ENCODE measurements at places on chromosomes 4 and X.

GRCh38 chr4:80265571-80266252, 752 bp upstream of the FGF5 start:
- no peak for DNase-seq

DNA sequence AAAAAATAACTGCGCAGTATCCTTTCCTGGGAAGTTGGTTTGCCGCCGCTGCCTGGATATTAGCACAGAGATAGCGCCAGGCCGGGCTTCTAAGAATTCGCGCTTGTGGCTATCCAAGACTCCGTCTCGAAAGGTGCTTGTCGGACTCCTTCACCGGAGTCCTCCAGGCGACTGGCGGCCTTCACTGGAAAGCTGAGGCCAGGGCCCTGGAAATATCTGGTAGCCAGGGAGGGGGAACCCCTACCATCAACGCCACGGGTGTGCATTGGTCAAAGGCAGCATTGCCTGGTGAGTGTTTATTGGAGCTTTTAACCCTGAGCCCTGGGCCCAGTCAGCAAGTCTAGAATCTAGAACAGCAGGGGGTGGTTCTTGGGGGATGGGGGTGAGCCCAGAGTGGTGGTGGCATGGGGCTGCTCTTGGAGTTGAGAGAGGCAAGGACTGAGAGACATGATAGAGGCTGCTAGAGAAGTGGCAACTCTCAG, 577 bp upstream of the PIM2 start:
- no peak for DNase-seq

DNA sequence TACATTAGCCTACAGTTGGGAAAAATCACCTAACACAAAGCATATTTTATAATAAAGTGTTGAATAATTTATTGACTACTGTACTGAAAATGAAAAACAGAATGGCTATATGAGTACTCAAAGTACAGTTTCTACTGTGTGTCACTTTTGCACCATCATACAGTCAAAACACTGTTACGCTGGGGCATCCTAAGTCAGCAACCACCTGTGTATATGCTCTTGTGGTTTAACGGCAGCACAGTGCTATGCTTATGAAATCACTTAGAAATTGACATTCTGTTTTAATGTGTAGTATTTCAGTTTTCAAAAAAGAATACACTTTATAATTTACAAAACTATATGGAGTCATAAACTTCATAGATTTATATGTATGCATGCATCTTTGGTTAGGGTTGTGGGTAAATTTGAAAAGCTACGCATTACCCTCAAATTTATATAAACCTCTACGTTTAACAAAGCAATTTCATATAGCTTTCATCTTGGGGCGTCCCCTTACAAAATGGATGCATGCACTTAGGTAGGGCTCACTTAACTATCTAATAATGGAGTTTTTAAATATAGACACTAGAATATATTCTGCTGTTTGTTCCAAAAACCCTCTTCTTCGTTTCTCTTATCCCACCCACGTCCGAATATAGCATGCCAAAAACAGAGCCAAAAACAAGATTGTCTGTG, 690 bp upstream of the NEIL3 start:
- DNase-seq: no peak

GRCh38 chrX:103431316-103431715, 55.0 kb downstream of the BEX3 start:
- DNase-seq: no peak

DNA sequence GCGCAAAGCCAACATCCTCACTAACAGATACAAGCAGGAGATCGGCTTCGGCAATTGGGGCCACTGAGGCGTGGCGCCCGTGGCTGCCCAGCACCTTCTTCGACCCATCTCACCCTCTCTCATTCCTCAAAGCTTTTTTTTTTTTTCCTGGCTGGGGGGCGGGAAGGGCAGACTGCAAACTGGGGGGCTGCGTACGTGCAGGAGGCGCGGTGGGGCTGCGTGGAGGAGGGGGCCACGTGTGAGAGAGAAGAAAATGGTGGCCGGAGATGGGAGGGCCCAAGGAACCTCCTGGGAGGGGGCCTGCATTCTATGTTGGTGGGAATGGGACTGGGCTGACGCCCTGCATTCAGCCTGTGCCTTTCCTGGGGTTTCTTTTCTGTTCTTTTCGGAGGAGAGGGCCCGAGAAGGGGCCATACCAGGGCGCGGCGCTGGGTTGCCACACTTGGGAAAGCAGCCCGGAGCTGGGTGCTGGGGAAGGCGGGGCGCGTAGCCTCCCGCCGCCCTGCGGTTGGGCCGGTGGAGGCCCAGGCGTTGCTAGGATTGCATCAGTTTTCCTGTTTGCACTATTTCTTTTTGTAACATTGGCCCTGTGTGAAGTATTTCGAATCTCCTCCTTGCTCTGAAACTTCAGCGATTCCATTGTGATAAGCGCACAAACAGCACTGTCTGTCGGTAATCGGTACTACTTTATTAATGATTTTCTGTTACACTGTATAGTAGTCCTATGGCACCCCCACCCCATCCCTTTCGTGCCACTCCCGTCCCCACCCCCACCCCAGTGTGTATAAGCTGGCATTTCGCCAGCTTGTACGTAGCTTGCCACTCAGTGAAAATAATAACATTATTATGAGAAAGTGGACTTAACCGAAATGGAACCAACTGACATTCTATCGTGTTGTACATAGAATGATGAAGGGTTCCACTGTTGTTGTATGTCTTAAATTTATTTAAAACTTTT, 4.5 kb downstream of the MID1IP1 start:
- peak; percentile 79 for DNase-seq

DNA sequence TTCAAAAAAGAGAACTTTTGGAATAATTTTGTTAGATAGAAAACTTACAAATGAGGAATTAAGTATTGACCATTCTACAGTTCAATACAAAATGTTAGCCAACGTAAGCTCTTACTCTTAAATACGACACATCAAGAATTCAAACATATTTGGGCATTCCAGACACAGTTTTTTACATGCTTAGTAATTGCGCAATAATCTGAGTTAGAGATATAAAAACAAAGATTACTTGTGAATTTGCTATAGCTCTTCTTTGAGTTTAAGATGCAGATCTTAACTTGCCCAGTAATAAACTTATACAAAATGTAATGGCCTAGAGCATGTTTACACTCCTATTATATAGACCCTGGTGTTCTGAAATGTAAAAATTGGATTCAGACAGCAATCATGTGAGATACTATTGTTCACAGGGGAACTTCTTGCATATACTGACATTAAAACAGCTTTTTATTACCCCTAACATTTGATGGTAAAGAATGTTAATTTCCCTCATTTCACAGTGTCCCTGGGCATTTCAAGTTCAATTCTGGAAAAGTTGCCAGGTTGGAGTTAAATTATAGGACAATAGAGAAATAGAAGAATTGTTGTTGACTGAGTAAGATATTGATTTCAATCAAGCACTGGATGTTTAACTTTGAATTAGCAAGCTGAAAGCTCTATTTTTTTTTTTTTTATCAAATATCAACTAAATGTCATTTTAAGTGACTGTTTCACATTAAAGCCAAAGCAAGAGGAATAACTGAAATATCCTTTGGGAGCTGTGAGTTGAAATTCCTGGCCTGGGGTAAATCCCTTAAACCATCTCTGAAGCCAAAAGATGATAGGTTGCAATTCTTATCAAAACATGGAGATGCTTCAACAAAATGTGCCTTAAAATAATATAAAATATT, 910 bp downstream of the HPGDS start:
- DNase-seq: no peak

DNA sequence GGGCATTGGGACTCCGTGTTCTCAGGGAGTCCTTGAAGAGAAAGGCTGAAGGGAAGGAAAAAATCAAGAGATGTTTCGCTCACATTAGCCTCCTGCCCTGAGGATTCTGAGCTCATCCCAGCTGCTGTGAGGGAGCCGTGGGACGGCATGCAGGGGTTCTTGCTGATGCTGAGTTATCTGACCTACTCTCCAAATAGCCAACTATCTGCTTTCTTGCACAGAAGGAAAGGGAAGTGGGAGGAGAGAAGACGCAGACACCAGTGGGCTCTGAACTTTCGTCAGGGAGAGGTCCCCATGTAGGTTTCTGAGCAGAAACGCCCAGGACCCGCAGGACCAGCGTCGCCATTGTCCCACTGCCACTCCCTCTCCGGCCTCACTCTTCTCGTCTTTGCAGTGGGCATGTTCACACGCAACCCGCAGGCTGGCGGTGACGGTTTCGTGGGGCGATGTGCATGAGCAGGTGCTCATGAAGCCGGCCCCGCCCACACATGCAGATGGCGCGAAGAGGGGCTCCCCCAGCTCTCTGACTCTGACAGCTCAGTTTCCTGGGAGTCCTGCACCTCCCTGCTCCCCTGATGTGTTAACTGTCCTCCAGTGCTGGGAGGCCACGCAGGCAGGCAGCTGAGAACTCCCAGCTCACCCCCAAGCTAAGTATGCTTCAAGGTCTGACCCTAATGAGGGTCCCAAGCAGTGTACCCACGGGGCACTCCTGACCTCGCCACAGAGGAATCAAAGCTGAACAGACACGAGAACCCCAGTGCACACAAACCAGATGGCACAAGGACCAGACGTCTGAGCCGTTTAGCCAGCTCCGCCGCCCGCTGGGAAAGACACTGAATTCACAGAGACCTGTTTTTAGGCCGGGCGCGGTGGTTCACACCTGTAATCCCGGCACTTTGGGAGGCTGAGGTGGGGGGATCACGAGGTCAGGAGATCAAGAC, 13.6 kb upstream of the ABLIM2 start:
- DNase-seq: no peak

Measured in sciatic nerve (tissue), 2 donors.